ENCODE measurements at places on chromosomes 7 and 10.

- DNase-seq, result no peak
Observed at GRCh38 chr10:18279173-18279572, 138.9 kb downstream of the CACNB2 start.

DNA sequence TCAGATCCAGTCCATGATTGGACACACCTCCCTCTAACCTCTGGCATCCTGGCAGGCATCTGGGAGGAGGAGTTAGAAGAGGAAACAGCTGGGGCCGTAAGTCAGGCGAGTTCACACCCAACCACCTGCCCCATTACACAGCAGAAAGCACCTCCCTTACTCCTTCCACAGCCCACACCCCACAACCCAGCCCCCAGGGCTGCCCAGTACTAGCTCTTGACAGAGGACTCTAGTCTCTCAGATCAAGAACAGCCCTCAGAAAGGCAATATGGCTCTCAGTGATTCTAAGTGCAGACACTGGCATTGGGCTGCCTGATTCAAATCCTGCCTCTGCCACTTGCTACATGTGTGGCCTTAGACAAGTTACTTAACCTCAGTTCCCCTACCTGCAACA, 34.1 kb downstream of the KCNMA1 start:
- no peak for DNase-seq

GRCh38 chr10:118843647-118844265, 89.0 kb upstream of the CACUL1 start:
- no peak for DNase-seq

DNA sequence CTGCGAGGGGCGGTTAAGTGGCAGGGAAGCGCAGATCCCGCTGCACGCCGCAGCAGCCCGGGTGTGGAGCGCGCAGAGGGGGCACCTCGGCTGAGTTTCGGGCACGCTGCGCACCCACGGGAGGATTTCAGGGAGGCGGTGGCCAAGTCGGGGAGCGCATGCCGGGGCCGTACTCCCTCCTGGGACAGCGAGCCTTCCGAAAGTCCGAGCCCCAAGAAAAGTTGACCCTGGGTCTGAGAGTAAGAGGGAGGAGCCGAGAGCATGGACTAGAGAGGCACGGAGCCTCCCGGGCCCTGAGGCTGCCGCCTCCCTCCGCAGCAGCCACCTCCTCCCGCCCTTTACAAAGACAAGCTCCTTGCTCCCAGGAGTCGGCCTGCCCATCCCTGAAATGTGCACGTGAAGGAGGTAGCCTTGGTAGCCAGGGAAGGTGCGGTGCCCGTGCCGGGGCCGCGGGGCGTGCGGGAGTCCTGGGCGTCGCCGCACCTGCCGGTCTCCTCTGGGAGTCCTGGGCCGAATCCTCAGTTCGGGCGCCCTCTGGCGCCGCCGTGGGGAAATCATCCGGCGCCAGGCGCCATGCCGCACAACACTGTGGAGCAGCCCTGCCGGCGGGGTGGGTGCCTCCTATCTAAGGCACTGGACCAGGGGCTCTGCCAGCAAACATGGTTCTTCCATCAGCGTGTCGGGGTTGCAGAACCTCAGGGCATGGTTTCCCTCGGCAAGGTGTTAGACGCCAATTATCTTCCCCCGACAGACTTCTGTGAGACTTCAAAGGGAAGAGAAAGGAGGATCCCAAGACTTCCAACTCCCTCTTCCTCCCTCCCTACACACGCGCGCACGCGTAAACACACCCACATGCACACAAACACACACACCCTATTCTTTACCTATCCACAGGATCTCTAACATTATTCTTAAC, 104.0 kb downstream of the TRIL start:
- DNase-seq, result peak; percentile 76

DNA sequence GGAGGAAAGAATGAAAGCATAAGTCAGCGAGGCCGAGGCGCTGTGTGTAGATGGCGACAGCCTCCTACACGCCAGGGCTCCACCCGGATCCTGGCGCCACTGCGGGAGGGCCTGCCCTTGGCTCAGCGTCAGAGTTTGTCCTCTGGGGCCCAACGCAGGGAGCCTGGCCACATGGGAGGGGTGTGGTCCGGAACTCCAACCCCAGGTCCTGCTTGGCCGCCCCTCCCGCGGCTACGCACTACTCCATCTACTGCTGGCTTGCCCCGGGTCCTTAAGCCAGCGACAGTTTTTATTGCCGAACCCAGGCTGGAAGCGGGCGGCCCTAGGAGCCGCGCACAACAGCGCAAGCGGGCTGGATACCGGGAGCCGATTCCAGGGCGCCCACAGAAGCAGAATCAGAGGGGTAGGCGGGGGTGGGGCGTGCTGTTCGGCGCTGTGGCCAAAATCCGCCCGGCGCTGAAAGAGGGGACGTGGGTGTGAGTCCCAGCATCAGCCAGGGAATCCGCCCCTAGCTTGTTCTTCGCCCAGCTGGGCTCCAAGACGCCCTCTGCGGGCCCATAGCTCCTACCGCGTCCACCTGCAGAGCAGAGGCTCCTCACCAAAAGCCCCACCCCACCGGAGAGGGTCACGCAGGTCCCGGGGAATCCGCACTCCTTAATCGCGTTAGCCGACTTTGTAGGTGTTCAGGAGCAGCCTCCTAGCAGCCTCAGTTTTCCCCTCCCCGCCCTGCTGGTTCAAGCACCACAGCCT, 4.5 kb downstream of the KAZALD1 start:
- DNase-seq, result peak; percentile 68

DNA sequence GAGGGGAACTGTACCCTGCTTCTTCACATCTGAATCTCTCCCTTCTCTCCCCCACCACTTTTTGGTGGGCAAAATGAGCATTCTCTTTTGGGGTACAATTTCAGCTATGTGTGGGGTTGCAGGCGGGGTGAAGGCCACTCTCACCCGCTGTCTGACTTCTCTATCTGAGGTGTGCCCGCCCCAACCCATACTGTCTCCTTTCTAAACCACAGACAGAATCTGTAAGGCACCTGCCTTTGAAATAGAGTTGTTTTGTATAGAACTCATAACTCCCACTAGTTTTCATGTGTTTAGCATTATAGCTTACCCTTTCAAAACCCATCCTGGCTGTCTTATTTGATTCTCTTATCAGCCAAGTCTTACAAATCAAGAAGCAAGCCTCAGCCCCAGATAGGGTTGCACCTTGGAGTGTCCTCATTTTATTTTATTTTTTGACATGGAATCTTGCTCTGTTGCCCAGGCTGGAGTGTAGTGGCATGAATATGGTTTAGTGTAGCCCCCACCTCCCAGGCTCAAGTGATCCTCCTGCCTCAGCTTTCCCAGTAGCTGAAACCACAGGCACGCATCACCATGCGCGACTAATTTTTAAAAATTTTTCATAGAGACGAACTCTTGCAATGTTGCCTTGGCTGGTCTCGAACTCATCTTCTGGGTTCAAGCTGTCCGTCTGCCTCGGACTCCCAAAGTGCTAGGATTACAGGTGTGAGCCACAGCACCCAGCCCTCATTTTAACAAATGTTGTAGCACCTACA, 11.9 kb downstream of the TSPAN14 start:
- DNase-seq, result no peak

- DNase-seq, result no peak
Observed at GRCh38 chr7:108449521-108449920, 6.7 kb downstream of the NRCAM start.

DNA sequence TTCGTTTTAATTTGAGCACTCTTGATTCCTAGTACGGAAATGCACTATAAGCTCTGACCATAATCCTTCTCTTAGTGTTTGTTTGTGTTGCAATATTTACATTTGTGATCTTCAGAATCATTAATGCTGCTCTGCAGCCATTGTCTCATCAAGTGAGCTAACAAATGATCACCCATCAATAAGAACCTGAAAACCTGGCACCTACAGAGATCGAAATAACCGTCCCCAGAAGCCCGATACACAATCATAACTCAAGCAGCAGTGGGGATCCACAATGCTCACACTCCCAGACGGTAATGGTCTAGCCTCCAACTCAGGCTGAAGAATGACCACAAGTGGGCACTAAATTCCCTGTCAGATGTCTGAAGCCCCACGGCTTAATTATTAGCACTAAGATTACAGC, 156.0 kb upstream of the NFE2L3 start:
- no peak for DNase-seq

- DNase-seq, result no peak
Observed at GRCh38 chr10:113219446-113219845, 269.4 kb downstream of the TCF7L2 start.

DNA sequence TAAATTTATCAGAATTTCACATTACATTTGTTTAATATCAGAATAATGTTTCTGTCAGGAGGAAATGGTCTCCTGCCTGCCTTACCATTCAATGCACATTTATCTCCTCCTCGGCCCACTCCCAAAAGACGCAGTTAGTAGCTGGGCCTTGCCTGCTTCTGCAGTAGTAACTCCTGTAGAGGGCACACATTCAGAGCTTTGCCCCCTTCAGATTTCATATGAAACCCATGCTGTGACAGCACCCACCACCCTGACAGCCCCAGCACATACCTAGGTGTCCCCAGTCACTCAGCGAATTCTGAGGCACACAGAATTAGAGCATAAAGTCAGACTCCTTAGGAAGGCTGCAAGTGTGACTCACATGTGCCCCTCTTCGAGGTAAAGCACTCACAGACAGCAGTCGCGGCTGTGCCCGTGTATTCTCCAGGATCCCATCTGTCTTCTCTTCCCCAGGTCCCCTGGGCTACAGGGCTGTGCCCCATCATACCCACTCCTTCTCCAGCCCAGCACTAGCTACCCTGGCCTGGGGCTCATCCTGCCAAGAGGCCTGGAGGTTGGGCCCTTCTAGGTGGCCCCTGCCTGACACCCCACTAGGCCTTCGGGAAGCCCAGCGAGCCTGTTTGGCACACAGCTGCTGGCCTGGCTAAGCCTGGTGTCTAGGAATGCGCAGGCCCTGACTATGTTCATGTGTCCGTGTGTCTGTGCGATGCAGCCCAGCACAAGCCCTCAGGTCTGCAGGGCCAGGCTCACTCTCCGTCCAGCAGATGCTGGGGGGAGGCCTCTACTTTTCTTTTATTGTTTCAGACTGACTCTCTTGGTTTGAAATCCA, 4.7 kb upstream of the DEPP1 start:
- no peak for DNase-seq

- no peak for DNase-seq
Observed at GRCh38 chr7:95324431-95324830, at the start of gene PON1. TSS of gene PON1 (minus strand) at chr7:95324532. CDS start at chr7:95324475, 57 bp downstream.

- no peak for DNase-seq
Observed at GRCh38 chr7:71613313-71613712, 481.4 kb downstream of the GALNT17 start.

DNA sequence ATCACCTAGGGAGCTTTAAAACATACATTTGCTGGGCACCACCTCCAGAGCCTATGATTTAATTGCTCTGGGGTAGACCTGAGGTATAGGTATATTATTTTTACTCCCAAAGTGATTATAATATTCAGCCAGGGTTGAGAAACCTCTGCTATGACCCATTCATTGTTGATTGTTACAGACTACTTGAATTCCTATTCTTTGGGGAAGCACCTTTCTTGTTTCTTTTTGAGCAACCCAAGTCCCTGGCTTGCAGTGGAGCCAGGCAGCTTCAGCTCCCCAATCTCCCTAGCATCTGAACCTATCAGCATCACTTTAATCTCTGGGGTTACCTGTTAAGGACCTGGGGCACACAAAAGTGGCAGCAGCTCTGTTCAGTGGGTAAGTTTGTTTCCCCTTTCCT, 8.6 kb downstream of the PRKG1 start:
- DNase-seq, result no peak

- no peak for DNase-seq
Observed at GRCh38 chr7:106521541-106521940, 139.4 kb downstream of the CCDC71L start.

- no peak for DNase-seq
Observed at GRCh38 chr7:142301923-142302550, 44.2 kb upstream of the PRSS58 start.

- no peak for DNase-seq
Observed at GRCh38 chr7:13144673-13145072, 457.2 kb downstream of the ARL4A start.

DNA sequence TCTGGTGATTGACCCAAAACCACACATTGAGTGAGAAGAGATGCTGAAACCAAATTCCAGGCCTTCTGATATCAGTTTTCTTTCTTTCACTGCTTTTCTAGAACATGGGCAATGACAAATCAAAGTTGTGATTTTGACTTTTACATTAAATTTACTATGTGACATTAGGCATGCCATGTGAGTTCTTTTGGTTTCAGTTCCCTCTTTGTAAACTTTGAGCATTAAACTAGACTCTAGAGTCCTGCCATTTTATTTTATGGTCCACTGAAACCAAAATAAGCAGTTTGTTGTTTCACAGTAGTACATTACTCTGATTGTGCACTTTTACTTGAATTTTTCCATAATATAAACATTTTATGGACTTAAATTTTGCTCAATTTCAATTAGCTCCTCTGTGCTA, 381.1 kb upstream of the SEMA3D start:
- DNase-seq, result no peak

GRCh38 chr7:156496363-156496769, 144.2 kb upstream of the RNF32 start:
- DNase-seq, result no peak

GRCh38 chr7:47420122-47420780, 161.7 kb downstream of the TNS3 start:
- no peak for DNase-seq

Measured in SK-N-DZ (cell line).